ENCODE measurements at places on chromosomes 12 and 14.
A peak's percentile ranks its signal among the peaks of the same experiment; 100 is the strongest.

DNA sequence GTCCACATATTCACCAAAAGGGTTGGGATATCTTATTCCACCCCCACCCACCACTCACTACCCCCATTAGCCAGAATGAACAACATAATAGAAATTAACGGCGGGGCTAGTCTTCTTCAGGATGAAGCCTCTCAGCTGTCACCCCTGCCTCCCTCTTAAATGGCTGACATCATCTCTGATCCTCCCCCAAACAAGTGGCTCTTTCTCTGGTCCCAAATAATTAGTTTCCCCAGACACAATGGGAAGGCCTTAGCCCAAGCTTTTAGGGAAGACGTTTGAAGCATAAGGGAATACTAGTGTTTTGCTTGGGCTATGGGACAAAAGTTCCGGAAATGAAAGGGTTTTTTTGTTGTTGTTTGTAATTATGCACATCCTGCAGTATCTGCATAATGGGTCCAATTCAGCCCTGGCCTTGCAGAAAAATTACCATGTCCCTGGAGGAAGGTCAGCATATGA lies 13.8 kb downstream of the STON2 start:
- no peak for DNase-seq

- peak; percentile 8 for DNase-seq
These were observed 506.4 kb downstream of the MED13L start for GRCh38 chr12:115771065-115771464.

DNA sequence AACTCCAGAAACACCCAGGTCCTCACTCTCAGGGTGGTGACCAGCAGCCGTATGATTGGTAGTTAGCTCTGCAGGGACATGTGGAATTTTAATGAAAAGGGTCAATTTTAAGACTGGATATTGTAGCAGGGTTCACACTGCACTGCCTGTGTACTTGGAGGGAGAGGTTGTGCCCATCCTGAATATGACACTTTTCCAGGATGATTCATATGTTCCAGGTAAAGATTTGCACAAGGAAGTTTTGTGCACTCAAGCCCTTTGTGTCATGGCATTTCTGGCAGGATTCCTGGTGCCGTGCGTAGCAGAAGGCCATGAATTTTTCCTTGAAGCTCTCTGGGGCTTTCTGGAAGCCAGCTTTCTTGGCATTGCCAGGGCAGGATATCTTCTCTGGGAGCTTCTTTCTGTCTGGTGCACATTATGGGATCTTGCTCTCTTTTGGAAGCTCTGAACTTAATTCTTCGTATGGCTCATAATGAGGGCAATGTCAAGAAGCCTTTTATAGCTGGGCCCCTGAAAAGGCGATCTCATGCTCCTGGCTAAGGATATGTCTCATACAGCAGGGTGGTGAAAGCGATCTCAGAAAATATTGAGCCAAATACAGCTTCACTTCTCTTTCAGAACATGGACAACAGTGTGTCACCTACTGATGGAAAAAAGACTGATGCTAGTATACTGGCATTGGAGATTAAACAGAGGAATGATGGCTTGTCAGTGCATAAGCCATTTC lies 1133.9 kb downstream of the AACS start:
- DNase-seq: peak; percentile 18

DNA sequence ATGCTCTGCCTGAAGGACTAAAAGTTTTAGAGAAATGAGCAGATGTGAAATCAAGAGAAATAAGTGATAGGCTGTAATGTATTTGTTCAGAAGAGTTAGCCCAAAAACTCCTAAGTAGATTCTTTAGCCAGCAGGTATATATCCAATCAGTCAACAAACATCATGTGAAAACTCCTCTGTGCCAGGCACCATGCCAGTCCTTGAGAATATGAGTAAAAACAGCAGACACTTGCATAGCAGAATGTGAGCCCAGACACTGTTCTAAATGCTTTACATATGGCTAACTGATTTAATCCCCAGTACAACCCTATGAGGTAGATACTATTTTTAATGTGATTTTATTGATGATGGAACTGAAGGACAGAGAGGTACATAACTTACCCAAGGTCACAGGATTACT lies 329.8 kb downstream of the PAWR start:
- no peak for DNase-seq

DNA sequence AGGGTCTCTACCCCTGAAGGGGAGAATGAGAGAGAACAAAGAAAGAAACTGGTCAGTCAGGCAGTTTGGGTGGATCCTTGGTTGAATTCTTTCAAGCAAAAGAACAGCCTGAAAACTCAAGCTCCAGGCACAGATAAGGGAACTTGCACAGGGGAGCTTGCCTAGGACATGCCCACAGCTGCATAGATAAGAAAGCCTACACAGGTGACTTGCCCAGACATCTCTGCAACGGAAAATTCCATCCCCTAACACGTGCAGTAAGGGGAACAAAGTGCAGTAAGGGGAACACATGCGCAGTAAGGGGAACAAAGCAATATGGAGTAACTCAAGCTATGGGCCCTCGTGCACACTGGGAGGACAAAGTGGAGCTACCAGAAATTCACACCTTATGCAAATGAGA lies 540.1 kb upstream of the MIS18BP1 start:
- no peak for DNase-seq

DNA sequence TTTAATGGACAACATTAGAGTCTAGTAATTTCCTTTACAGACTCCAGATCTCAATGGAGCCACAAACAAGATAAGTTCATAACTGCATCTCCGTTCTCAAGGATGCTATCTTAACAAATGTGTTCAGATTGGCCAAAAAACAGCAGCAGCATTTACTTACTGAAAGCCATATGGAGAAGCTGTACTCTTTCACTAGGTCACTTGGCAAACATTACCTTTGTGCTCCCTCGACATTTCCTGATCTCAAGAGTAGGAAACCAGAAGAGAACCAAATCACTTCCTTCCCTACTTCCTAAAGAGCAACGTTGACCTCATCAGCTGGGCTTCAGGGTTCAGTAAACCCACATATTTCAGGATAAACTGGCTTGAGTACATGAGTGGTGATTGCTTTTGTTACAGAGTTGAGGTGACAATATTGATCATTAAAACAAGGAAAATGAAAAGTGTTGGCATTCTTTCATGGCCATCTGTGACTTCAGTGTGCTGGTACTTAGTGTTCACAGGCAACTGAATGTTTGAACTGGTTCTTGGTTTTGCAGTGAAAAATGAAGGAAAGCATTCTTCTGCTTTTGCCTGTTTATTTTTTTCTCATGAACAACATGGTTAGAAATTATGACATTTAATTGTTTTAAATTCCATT lies 449.6 kb downstream of the TMEM117 start:
- DNase-seq: no peak

GRCh38 chr12:104672501-104673265 lies 215.9 kb downstream of the CHST11 start:
- peak; percentile 61 for DNase-seq

DNA sequence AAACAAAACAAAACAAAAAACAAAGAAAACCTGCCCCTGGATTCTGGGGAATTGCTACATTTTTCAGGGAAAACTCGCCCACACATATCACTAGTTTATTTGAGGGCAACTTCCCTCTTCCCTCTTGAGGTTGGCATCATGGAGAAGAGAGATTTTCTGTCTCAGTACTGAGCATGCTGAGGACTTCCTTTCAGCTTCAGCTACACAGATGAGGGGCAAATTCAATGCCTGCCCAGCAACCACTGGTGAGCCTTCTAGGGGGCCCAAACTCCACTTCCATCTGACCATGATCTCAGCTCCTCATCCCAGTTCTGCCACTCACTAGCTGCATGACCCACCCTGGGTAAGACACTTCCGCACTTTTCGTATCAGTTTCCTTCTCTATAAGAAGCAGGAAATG lies 63.1 kb upstream of the SCN8A start:
- no peak for DNase-seq

DNA sequence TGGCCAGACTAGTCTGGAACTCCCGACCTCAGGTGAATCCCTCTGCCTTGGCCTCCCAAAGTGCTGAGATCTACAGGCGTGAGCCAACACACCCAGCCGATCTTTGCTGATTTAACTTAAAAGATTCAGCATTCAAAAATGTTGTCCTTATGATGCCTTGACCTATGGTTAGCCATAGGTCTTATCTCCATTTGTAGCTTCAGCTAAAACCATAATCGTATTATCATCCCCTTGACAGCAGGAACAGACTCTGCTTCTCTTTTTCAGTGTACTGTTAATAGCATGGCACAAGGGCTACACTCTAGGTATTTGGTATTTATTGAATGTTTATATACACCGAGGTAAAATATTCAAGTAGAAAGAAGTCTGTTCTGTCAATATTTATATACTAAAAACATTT lies 15.3 kb downstream of the CCDC62 start:
- DNase-seq: no peak

GRCh38 chr12:48017496-48017895 lies 13.2 kb upstream of the COL2A1 start:
- DNase-seq: no peak

Data from fibroblast of pulmonary artery (primary cell).